ENCODE measurements at places on chromosomes 13 and 19.

- no peak for DNase-seq
Observed at GRCh38 chr13:112443191-112443994, 67.2 kb downstream of the SPACA7 start.

GRCh38 chr13:85853901-85854663, 54.9 kb upstream of the SLITRK6 start:
- DNase-seq: no peak

- no peak for DNase-seq
Observed at GRCh38 chr13:29786698-29787097, 63.7 kb downstream of the UBL3 start.

- no peak for DNase-seq
Observed at GRCh38 chr13:42610649-42611048, 36.7 kb downstream of the TNFSF11 start.

DNA sequence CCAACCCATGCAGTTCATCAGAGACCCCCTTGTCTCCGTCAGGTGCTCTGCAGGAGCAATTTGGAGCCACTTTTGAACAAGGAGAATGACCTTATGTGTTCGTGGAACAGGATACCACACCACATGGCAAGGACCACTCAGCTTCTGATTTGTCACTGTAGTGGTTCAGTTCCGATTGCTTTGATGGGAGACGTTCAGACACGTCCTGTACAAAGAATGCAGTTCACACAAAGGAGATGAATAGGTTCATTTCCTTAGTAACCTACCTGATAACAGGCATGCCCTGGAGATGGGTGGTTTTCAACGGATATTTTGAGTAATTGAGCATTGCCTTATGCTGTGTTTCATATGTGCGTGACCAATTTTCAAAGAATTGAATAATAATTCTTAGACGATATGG, 17.2 kb downstream of the FGF9 start:
- no peak for DNase-seq

GRCh38 chr19:34506026-34506370, 24.4 kb downstream of the WTIP start:
- no peak for DNase-seq

DNA sequence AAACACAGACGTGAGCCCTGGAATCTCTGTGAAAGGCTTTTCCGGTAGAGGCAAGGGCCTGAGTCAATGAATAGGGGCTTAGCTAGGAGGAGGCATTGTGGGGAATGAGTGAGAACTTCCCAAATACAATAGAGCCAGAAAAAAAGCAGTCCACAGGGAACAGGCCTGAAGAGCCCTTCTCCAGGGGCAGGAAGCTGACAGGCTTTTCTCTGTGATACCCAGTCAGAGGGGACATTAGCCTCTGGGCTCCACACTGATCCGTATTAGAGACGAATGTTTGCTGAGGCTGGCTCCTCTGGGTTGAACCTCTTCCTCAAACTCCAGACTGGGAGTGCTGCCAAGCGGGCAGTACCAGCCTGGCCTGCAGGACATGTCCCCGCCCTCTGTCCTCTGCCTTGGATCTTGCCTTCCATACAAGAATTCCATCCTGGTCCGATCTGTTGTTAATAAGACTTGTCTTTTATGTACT, 2.3 kb downstream of the DHRS12 start:
- DNase-seq: no peak

DNA sequence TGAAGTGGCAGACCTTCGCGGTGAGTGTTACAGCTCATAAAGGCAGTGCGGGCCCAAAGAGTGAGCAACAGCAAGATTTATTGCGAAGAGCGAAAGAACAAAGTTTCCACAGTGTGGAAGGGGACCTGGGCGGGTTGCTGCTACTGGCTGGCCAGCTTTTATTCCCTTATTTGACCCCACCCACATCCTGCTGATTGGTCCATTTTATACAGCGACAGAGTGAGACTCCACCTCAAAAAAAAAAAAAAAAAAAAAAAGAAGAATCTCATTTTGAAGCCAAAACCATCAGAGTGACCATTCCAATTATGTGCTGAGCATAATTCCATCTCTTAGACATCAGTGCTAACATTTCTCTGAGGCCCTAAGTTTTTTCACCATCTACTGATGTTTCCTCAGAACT, 1.9 kb upstream of the ZNF552 start:
- DNase-seq: no peak

GRCh38 chr13:48412881-48413351, at the start of gene LPAR6:
Gene LPAR6 (minus strand): TSS chr13:48413113. CDS start chr13:48412423, 690 bp downstream.
- no peak for DNase-seq

DNA sequence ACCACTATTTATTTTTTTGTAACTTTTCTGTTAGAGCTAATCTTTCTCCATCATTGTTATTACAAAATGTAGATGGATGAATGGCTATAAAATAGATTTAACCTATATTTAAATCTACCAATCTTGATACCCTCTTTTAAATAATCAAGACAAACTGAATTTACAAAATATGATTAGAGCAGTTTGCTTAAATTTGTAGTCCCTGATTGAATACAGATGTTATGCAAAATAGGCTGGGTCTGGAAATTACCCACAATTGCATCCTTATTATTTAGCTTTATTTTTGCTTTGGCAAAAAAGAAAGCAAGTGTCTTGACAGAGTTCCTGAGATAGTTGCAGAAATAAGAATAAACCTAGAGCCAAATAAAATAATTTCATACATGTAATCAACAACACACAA, 352.8 kb downstream of the KLF12 start:
- DNase-seq: no peak

DNA sequence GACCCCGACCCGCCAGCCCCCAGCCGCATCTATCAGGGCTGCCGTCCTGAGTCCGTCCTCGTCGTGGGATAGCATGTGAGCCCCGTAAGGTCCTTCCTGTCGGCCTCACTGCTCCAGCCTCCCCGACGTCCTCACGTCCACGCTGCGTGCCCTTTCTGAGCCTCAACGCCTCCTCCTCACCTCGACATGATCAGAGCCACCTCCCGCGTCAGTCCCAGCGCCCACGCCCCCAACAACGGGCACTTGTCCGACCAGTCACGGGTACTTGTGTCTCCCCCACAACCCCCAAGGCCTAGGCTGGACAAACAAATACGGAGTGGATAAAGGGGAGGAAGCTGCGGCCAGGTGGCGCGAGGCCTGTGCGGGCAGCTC, 665 bp downstream of the ZNF497 start:
- DNase-seq: no peak

DNA sequence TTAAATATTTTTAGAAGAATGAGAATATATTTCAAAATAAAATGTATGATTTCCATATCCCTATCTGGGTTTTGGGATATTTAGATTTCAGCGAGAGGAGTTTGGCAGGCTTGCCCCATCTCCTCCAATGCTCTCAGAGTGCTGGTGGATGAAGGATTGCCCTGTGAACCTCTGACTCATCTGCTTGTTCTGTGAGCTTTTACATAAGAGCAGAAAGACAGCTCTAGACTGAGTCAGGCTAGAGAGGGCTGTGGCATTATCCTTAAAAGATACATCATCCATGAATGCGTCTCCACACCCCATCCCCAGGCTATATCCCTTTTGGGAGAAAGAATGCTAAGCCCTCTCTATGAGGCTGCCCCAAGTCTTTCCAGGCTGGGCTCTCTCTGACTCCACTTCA, 190.6 kb downstream of the TUBA3C start:
- no peak for DNase-seq

DNA sequence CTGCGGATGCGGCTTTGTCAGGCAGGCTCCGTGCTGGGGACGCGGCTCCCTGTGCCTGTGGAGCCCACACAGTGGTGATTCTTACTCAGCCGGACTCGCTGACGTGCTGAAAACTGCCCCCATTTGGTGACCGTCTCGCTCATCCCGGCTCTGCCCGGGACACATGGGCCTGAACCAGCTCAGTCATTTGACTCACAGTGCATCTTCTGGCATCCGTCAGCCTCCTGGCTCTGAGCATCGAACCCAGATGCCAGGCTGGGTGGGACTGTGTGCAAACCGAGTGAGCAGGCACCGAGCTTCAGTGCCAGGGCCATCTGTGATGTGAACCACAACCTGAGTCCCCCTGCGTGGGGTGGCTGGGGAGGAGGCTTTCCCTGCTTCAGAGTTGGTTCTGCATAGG, 5.5 kb downstream of the GCDH start:
- no peak for DNase-seq

DNA sequence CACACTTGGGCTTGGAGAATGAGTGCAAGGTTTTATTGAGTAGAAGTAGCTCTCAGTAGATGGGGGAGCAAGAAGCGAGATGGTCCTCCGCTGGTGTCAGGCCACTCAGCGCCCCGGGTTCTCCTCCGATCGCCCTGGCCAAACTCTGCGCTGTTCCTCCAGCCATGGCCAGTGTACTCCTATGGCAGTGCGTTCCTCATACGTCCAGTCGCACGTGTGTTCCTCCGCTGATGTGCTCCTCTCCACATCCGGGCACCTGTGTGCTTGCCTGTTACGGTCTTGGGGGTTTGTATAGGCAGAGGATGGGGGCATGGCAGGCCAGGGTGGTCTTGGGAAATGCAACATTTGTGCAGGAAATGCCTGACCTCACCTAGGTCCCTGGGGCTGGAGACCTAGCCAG, 1899.4 kb downstream of the PCDH9 start:
- no peak for DNase-seq

DNA sequence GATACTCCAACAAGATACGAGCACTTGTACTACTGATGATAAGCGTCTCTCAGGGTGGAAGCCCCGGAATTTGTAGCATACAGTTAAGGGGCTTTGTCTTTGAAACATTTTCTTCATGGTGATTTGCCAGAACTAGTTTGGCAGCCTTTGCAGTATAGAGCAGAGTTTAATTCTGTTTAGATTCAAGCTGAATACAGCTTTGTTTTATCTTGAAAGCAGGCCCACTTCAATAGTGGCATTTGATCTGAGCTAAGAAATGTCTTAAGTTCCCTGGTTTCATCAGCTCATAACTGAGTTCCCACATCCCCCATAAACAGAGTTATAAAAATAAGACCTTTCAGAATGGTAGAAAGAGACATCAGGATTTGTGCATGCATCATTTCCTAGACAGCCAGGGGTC, 125.9 kb downstream of the MIPEP start:
- DNase-seq: no peak

DNA sequence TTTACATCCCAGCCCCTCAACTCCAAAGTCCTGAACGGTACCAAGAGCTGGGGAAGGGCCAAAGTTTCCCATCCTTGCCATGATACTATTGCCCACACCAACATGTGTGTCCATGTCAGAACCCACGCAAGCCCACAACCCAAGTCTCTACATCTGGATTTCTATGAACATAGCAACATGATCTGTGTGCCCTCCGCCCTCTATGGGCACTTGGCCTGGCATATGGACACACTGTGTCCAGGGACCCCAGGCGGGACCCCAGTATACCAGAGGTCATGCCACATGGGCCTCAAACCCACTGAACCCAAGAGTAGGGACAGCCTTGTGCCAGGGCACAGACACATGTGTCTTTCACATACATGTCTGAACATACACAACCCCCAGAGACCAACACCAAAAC, 2.0 kb downstream of the LRFN1 start:
- DNase-seq: no peak

- DNase-seq: no peak
Observed at GRCh38 chr13:45850027-45850613, 1.4 kb downstream of the SIAH3 start.

- no peak for DNase-seq
Observed at GRCh38 chr19:38869160-38869835, 8.8 kb downstream of the RINL start.

DNA sequence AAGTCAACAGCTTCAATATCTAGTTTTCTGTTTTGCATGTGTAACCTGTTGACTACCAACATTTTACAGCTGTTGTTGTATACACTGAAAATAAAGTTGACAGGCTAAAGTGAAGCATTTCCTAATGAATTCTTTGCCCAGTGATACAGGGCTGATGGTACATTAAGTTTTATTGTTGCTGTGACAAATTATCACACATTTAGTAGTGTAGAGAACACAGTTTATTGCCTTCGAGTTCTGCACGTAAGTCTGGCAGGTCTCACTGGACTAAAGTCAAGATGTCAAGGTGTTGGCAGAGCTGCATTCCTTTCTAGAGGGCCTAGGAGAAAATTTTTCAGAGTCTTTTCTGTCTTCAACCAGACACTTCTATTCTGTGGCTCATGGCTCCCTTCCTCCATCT, 184.2 kb downstream of the SLITRK6 start:
- DNase-seq: no peak

- no peak for DNase-seq
Observed at GRCh38 chr13:105144020-105144419, 1391.4 kb downstream of the EFNB2 start.

GRCh38 chr19:18995804-18996241, 37.5 kb downstream of the SUGP2 start:
- no peak for DNase-seq

DNA sequence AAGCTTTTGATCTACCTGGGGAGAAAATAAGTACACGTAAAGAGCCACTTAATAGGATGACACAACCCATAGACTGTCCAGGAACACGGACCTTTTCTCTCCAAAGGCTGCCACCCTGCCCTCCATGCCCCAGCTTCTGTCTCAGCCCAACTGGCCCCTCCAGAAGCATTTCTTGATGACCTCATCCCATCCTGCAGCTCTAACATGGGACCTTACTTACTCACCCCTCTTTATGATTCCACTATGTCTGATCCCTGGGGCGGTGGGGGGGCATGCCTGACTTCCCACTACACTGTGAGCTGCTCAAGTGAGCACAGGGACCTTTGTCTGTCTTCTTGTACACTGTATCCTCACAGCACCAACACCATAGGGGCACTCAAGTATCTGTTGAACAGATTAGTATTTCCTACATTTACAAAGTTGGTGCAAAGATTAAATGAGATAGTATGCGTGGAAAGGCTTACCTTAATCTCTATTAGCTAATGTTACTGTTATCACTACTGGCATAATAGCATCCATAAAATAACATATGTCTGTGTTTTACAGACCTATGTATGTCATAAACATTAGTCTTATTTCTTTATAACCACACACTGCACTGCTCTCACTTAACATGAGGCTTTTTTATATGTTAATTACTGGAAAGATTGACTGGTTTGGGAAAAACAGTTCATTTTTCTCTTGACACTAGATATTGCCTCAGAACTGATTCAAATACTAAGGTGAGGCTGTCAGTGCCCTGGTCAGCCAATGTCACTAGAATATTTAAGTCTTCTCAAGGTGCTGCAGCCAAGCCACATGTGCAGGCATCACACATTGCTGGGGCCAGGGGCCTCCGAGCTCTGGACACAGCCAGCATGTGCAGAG, 100.9 kb downstream of the FOXO1 start:
- no peak for DNase-seq

GRCh38 chr13:111278743-111279652, 41.4 kb upstream of the TEX29 start:
- DNase-seq: no peak

DNA sequence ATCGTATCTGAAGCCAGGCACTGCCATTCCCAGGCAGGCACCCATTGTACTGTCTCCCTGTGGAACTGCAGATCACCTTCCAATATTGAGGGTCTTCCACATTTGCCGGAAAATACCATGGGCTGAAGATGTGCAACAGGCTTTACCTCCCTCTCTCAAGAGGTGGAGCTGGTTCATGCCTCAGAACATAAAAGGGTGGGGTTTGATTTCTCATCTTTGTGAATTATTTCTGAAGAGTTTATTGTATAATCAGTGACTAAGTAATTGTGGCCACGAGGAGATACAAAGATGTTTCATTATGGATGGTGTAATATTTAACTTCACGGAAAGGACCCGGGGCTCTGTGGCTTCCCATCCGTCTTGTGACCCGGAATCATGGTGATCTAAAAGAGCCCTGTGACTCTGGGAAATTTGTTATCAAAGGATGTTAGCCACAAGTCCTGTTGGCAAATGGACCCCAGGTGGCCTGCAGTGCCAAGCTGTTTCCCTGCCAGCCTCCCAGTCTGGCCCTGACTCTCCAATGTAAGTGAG, 230.5 kb downstream of the LACC1 start:
- no peak for DNase-seq

- no peak for DNase-seq
Observed at GRCh38 chr13:106683918-106684317, 116.0 kb upstream of the ARGLU1 start.

Measured in stimulated activated CD4-positive, alpha-beta T cell treated with anti-CD3 and anti-CD28 coated beads, Interleukin-1b, Interleukin-23, amount 100 ng/mL, for 1 hour (primary cell).